Motor neuron (in vitro differentiated cells): ENCODE measurements at places on chromosomes 7 and 10. TPM values are rescaled to one million over a fixed set of nuclear protein-coding genes. Genes with fewer than 3 reads are reported as not detected.

GRCh38 chr7:73394422-73394821, 39.2 kb upstream of the FZD9 start:
- no peak for ATAC-seq

- ATAC-seq, result peak; percentile 94
These were observed 244.4 kb downstream of the RPS24 start for GRCh38 chr10:78278058-78278404.

DNA sequence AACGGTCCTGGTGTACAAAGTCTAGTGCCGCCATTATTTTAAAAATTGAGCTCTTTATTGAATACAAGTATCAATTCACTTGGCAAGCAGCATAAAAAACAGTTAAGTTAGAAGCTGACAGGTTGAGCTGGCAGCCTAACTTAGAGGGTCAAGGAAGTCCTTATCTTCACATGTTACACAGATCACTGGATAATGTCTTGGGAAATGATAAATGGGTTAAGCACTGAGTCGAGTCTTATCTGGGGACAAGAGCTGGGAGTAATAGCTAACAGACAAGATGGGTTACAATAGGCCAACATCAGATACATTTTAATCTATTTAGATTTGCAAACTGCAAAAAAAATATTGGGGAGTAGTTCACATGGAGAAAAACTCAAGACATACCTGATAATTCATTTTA, 34.2 kb downstream of the SLC18A2 start:
- no peak for ATAC-seq

FRMD4A gene
- total RNA-seq, result 51.5 and 54.4 TPM in 2 replicates

DNA sequence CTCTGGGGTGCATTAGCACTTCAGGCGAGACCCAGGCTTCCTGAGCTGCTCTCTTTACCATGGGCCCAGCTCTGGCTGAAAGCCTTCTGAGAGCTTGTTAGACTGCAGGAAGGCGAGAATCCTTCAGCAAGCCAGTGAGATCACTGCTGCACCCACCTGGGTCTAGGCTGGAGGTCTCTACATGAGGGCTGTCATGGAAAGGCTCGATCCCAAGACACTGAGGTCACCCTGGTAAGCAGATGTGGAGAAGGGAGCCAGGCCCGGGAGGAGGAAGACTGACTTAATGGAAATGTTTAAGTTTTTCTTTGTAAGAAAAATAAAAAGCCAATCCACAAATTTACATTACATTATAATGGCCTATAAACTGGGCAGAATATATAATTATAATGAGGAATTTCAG, 684.5 kb downstream of the TNS3 start:
- ATAC-seq, result no peak

DNA sequence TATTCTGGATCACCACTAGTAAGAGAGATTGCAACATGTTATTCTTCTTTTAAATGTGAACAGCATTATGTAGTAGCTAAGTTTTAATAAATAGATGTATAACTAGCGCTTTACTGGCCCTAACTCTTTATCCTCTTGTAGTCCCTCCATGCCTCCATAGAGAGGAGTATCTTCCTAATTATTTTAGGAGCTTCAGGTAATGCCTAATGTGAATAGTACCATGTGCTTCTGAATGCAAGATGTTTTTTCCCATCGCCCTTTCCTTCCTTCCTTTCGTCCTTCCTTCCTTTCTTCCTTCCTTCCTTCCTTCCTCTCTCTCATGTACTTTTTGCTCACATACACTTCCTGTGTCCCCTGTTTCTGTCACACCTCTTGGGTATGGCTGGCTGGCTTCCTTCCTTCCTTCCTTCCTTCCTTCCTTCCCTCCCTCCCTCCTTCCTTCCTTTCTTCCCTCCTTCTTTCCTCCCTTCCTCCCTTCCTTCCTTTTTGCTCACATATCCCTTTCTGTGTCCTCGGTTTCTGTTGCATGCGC, 290.7 kb downstream of the HDAC9 start:
- ATAC-seq, result no peak

PAPSS2 gene
- 19.8 and 37.3 TPM in 2 replicates for total RNA-seq

CYP2C19 gene
- 0.41 TPM in 2 replicates for total RNA-seq

DNA sequence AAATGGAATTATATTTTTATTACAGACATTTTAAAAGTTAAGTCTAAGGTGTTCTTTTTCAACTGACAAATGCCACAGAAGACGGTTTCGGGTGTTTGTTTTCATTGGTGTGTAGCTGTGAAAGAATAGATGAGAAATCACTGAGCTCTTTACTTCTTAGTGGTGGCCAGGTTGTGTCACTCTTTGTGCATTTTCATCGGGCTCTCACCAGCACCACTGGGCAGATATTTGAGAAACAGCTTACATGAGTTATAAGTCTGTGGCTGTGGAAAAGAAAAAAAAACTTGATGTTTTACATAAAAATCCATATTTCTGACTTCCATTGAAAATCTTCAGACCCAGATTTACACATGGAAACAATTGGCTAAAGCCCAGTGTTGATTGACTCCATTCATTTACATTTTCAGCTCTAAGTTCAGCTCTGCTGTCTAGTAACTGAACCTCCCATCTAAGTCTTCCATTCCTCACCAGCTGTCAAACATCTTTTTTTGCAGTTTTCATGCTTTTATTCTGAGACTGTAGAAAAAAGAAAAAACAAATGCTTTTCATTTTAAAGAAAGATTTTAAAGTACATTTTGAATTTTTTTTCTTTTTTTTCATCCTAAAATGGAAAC, 22.3 kb downstream of the CABCOCO1 start:
- peak; percentile 74 for ATAC-seq

DNA sequence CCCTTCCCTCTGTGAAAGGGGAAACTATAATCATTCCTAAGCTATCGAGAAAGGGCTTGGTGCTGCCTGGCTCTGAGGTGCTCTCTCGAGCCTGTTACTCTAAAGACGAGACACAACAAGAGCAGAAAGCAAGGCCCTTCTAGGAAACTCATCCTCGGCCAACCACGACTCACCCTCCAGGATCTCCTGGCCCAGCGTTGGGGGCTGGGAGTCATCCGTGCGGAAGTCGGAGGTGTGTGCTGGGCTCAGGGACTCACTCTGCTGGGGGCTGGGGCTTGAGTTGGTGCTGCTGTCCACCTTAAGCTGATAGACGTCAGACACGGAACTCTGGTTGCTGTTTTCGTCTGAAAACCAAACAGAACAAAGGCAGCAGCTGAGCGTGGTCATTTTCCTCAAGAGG, 17.6 kb upstream of the BAZ1B start:
- ATAC-seq, result no peak

DNA sequence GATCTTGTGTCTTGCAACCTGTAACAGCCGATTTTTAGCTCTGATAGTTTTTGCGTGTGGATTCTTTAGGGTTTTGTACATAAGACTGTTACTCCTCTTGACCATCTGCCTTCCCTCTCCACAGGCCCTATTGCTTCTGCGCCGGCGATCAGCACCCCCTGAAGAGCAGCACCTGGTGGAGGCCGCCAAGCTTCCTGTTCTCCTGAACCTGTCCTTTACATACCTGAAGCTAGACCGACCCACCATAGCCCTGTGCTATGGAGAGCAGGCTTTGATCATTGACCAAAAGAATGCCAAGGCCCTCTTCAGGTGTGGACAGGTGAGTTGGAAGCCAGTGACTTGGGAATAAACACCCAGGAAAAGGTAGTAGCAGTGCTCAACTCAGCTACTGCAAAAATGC, 12.6 kb downstream of the FKBP6 start:
- ATAC-seq, result no peak

PIP gene
- not detected in 2 replicates for total RNA-seq

- no peak for ATAC-seq
These were observed 21.4 kb upstream of the ODAD2 start for GRCh38 chr10:28020080-28020860.

- ATAC-seq, result no peak
These were observed 80.5 kb downstream of the ELAPOR2 start for GRCh38 chr7:86978808-86979506.

DNA sequence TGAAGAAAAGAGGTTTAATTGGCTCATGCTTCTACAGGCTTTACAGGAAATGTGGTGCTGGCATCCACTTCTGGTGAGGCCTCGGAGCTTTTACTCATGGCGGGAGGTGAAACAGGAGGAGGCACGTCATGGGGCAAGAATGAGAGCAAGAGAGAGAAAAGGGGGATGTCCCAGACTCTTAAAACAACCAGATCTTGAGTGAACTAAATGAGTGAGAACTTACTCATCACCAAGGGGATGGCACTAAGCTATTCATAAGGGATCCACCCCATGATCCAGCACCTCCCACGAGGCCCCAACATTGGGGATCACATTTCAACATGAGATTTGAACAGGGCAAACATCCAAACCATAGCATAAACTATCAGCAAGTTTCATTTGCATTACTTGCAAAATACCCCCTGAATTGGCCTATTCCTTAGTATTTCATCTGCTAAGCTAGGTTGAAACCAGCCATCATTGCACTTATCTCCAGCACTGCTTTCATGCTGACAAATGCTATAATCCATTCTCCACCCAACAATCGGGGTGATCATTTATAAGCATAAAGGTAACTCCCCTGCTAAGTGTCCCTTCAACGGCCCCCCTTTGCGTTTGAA, 179.0 kb downstream of the NOC3L start:
- ATAC-seq, result no peak

EPO gene
- not detected in 2 replicates for total RNA-seq

PUS7 gene
- 40.5 and 42.6 TPM in 2 replicates for total RNA-seq

DNA sequence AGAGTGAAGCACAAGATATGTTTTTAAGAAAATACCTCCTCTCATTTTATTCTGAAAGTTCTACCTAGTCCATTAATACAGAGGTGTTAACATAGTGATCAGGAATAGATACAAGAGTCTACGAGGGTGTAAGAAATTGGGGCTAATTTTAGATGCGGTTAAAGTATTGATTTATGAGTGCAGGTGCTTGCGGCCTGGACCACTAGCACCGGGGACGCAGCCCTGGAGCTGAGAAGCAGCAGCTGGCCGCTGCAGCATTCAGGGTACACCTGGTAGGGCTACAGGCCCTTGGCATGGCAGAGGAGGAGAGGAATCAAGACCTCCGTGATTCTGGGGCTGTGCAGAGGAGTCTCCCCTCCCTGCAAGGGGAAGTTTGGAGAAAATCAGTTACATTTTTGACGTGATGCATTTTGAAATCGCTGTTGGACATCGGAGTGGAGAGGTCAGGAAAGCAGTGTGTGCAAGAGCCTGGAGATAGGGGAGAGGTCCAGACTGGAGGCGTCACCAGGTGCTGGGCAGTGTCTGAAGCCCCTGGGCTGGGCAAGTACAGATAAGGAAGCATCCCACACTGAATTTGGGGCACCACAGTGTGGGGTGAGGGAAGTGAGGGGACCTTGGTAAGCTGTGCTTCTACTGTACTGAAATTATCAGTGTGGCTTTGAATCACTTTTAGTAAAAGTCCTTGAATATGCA, 112.3 kb downstream of the VWC2 start:
- no peak for ATAC-seq

NUTM2E gene
- 0.23 and 0.94 TPM in 2 replicates for total RNA-seq

SYT15 gene
- 2.2 and 3.6 TPM in 2 replicates for total RNA-seq

- no peak for ATAC-seq
These were observed 112.8 kb upstream of the INSIG1 start for GRCh38 chr7:155184923-155185322.

DNA sequence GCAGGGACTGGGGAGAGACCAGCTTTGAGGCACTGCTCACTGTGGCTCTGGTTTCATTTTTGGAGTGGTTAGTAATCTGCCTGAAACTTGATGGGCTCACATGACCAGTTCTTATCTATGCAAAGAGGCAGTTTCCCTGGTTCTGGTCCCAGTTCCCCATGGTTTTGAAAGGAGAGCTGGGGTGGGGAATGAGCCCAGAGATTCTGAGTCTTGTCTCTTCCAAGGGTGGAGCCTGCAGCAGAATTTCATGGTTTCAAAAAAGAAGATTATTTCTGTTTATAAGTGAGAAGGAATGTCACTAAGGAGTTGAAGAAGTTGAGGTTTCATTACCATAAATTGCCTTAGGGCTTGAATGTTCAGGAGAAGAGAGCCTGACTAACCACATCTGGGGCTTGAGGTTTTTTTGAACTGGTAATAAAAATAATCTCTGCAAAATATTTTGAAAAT, 190.2 kb upstream of the HABP2 start:
- no peak for ATAC-seq

STEAP4 gene
- total RNA-seq, result 0.33 and 0.39 TPM in 2 replicates

GRCh38 chr7:157027568-157028198, 17.2 kb upstream of the MNX1 start:
- no peak for ATAC-seq
